ENCODE measurements at places on chromosomes 2 and 18. TPM values are rescaled to one million over a fixed set of nuclear protein-coding genes. Genes with fewer than 3 reads are reported as not detected.

- no peak for DNase-seq
Measured at GRCh38 chr2:189109921-189110397, 69.6 kb downstream of the COL5A2 start.

GRCh38 chr2:176790468-176790867 is 422.1 kb upstream of the HNRNPA3 start:
- no peak for DNase-seq

GRCh38 chr18:9890957-9891356 is 5.2 kb downstream of the TXNDC2 start:
- no peak for DNase-seq

HSPD1 gene
- 1,138 TPM for total RNA-seq

TMEM178A gene
- 0.21 TPM for total RNA-seq

L3MBTL4 gene
- total RNA-seq = 0.11 TPM

GRCh38 chr2:205475416-205475768 is 206.9 kb upstream of the NRP2 start:
- DNase-seq = no peak

DNA sequence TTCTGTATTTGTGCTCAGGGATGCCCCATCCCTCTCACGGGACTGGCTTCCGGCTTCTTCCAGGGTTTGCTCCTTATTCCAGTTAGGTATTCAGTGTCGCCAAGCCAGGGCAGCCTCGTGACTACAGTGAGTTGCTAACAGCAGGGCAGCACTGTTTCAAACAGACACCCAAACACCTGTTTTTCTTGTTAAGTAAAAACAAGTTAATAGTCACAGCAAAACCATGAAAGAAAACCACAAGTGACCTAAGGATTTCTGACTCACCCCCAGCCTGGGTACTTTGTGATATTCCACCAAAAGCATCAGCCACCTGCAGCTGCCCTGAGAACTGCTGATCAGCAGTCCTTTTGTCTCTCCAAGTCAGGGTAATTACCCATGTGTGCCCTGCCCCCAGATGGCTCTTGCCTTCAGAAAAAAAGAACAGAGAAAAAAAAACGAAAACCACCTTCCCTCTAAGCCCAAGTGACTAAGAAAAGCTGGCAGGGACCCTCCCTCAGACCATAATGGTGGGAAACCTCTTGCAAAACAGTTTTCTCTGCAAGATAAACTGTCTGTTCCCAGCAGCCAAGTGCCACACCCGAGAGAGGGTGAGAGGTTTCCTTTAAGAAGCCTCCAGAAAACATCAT is 178.2 kb downstream of the ANAPC1 start:
- peak; percentile 78 for DNase-seq

IL37 gene
- not detected for total RNA-seq

GRCh38 chr2:225173909-225174308 is 131.6 kb upstream of the DOCK10 start:
- no peak for DNase-seq

- no peak for DNase-seq
Measured at GRCh38 chr2:146523196-146523595, 1321.6 kb upstream of the ACVR2A start.

AGXT gene
- total RNA-seq = not detected

- peak; percentile 61 for DNase-seq
Measured at GRCh38 chr2:69933839-69934613, 19.1 kb downstream of the MXD1 start.

DNA sequence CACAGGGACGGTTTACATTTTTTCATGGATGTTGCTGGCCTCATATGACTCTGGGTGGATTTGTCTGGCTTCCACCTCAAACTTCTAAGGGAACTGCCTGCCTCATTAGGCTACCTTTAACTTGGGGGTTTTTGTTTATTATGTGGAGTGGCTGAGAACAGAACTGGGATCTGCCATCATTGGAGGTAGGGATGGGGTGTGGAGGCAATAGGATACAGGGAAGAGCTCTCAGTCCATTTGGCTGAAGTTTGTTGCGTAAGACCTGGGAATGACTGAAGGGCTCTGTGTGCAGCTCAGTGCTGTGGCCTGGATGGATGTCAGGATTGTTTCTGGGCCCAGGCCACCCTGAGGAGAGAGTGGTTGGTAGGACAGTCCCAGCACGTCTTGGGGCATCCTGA is 31.2 kb downstream of the ASB1 start:
- no peak for DNase-seq

Measured in activated CD4-positive, alpha-beta T cell treated with anti-CD3 and anti-CD28 coated beads for 36 hours (primary cell).